ENCODE measurements at places on chromosomes 3 and 15. TPM values are rescaled to one million over a fixed set of nuclear protein-coding genes. Genes with fewer than 3 reads are reported as not detected.

Gene SLC12A1
- not detected for total RNA-seq

Gene GREM1
- not detected for total RNA-seq

Gene CHRNA5
- 2.1 TPM for total RNA-seq

GRCh38 chr3:134917631-134918030 is 122.6 kb downstream of the EPHB1 start:
- H3K4me3 ChIP-seq: no peak overlapping the region
- no peak for DNase-seq
- no peaks in the 10 kb centered on the region for H3K27me3 ChIP-seq
- H3K27ac ChIP-seq: no peak overlapping the region
- H3K4me1 ChIP-seq: no peaks in the 10 kb centered on the region

- H3K36me3 ChIP-seq: peaks cover 11% of the 10 kb centered on the region
- H3K27me3 ChIP-seq: no peaks in the 10 kb centered on the region
- peaks cover 20% of the 10 kb centered on the region for H3K4me1 ChIP-seq
- H3K4me3 ChIP-seq: no peak overlapping the region
- no peak overlapping the region for H3K27ac ChIP-seq
Measured at GRCh38 chr3:158725348-158726011, 6.8 kb downstream of the RARRES1 start.

DNA sequence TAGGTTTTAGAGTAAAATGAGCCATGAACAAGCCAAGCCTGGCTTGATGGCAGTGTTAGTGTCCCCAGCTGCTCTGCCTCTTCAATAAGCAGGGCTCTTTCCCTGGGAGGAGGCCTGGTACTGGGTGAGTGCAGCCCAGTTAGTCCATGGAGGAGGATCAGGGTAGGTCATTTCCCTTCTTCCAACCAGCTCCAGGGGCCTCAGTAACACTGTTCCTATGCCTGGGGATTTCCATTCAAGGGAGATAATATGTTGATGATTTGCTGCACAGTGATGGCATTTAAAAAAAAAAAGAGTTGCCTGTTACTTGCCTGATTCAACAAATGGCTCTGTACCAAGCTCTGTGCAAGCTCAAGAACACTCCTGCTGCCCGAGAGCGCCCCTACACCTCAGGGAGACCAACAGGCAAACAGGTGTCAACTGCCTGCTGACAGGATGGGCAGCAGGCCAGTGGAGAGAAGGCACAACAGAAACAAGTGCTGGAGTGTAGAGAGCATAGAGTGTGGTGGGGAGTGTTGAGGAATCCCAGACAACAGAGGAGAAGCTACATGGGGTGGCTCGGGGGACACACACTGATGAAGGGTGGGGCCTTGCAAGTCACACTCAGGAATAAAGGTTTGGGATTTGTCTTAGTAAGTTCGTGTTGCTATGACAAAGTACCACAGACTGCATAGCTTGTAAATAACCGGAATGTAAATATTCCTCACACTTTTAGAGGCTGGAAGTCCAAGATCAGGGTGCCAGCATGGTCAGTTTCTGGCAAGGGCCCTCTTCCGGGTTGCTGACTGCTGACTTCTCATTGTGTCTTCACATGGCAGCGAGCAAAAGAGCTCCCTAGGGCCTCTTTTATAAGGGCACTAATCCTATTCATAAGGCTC is 78.6 kb upstream of the PXYLP1 start:
- H3K4me3 ChIP-seq: no peak overlapping the region
- H3K36me3 ChIP-seq: no peaks in the 10 kb centered on the region
- H3K27ac ChIP-seq: no peak overlapping the region
- no peak for DNase-seq
- H3K4me1 ChIP-seq: peaks cover 19% of the 10 kb centered on the region

DNA sequence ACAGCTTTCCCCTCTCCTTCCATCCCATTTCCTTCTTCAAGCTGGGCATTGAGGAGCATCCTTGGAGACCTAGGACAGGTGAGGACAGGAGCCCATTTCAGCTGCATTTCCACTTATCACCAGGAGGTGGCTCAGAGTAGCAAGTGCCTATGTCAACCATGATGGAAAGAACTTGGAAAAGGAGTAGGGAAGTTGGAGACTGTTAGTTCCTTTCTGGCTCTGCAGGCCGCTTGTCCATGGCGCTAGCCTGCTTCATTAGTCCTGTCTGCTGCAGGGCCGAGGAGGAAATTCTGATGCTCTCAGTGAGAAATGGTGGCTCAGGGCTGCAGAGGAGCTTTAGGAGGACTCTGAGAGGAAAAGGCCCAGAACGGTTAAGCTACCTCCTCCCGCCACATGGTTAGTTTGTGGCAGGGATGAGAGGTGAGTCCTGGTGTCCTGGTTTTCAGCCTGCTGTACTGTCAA is 7.0 kb upstream of the CD276 start:
- no peaks in the 10 kb centered on the region for H3K36me3 ChIP-seq
- no peak overlapping the region for H3K27ac ChIP-seq
- peaks cover 47% of the 10 kb centered on the region for H3K27me3 ChIP-seq

DNA sequence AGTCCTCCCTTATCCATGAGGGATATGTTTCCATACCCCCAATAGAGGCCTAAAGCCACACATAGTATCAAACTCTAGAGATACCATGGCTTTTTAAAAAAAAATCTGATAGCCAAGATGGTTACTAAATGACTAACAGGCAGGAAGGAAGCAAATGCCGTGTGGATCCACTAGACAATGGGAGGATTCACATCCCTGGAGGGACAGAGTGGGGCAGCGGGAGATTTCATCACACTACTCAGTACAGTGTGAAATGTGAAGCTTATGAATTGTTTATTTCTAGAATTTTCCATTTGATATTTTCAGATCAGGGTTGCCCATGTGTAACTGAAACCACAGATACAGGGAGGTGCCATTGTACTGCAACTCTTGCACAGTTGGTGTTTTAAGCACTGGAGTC is 826.6 kb downstream of the SQOR start:
- H3K4me3 ChIP-seq: no peak overlapping the region
- DNase-seq: no peak
- H3K4me1 ChIP-seq: no peaks in the 10 kb centered on the region
- no peaks in the 10 kb centered on the region for H3K36me3 ChIP-seq
- H3K27ac ChIP-seq: no peak overlapping the region
- no peaks in the 10 kb centered on the region for H3K27me3 ChIP-seq

Data from activated CD8-positive, alpha-beta T cell treated with anti-CD3 and anti-CD28 coated beads, Interleukin-2, amount 10 ng/mL, durations not matched to agents 7 days and 5 days (primary cell).